ENCODE measurements at places on chromosomes 12 and 14.

DNA sequence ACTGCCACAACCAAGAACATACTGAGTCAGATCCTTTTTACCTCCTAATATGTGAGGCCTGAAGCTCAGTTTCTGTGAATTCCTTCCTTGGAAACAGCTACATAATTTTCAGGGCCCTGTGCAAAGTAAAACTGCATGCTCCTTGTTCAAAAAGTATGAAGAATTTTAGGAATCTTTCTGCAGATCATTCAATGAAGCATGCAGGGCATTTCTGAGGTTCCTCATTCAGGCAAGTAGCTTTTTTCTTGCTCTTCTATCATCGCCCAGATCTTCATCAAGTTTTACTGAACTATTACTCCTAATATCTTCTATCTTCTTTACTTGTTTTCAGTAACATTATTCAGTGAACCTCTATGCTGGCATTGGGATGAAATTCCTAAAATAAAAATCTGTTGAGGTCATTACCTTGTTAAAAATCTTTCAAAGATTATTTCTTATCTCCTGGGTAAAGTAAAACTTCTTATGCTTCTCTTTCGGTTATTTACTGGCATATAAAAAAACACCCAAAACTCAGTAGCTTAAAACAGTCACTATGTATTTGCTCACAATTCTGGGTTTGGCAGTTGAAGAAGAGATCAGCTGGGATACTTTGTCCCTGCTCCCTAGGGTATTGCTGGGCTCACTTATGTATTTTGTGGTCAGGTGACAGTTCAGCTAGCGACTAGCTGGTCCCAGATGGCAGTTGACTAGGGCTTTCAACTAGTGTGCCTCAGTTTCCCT, 42.6 kb upstream of the KRR1 start:
- no peak for DNase-seq

DNA sequence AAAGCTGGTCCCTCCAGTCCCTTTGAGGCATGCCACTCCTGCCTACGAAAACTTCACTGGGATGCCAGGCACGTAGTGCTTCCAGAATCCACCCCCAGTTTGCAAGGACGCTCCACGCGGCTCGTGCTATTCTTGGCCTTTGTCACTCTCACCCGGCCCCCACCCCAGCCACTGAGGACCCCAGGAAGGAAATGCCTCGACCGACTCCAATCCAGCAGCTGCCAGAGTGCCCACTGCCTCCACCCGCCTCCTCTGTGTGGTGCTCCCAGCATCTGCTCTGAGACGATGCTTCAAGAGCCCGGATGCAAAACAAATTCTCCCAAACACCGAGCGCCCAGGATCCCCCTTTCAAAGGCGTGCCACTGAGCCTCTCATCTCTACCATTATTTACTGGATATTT, 123.9 kb downstream of the RFLNA start:
- no peak for DNase-seq

GRCh38 chr14:68576031-68576430, 216.8 kb downstream of the ZFP36L1 start:
- no peak for DNase-seq

DNA sequence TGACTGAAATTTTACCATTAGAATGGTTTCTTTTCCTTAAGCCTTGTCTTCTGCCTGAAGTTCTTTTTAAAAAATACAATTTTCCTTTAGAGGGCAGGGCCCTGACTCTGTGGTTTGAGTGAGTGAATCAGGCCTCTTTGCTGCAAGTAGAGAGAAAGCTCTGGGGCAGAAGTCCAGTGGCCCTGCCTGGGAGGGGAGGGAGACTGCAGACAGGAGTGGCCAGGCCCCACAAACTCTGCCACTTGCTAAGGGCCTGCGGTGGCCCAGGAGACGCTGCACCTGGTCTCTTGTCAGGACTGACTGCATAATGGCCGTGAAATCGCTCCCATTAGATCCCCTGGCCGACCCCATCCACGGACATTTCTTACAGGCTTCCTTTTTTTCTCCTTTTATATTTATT, 25.5 kb downstream of the TSPAN11 start:
- DNase-seq = no peak

GRCh38 chr14:23286902-23287479, 1.1 kb upstream of the HOMEZ start:
- no peak for DNase-seq

- DNase-seq = no peak
Measured at GRCh38 chr12:99137124-99137855, 492.2 kb downstream of the APAF1 start.

- DNase-seq = peak; percentile 44
Measured at GRCh38 chr12:12560587-12561370, 1.9 kb downstream of the DUSP16 start.

DNA sequence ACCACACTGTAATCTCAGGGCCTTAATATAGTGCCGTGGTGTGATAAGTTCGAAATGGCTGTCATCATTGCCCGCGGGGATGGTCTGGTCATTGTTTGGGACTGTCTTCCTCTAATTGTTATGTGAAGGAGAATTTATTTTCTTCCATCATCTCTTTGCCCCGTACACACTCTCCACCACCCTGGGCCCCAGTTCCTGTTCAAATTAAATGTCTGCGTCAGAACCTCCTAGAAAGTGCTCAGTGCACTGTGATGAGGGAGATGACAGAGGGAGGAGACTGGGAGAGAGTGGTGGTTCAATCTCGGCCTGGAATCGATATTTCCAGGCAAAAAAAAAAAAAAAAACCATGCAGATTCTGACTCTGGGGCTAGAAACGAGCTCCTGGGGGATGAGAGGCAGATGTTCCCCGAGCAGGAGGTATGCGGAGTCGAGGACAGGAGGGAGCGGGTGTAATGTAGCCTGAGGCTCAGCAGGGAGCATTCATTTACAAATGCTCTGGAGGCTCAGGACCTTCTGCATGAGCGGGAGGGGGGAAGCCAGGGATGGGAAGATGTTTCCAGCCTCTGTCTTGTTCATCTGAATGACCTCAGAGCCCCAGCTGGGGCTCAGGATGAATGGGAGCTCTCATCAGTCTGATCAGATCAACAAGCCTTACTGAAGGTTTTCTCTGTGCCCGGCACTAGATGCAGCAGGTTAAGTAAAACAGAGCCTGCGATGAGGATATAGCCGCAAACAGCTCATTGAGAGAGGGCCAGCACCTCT, 219.5 kb downstream of the TBX5 start:
- DNase-seq = no peak

DNA sequence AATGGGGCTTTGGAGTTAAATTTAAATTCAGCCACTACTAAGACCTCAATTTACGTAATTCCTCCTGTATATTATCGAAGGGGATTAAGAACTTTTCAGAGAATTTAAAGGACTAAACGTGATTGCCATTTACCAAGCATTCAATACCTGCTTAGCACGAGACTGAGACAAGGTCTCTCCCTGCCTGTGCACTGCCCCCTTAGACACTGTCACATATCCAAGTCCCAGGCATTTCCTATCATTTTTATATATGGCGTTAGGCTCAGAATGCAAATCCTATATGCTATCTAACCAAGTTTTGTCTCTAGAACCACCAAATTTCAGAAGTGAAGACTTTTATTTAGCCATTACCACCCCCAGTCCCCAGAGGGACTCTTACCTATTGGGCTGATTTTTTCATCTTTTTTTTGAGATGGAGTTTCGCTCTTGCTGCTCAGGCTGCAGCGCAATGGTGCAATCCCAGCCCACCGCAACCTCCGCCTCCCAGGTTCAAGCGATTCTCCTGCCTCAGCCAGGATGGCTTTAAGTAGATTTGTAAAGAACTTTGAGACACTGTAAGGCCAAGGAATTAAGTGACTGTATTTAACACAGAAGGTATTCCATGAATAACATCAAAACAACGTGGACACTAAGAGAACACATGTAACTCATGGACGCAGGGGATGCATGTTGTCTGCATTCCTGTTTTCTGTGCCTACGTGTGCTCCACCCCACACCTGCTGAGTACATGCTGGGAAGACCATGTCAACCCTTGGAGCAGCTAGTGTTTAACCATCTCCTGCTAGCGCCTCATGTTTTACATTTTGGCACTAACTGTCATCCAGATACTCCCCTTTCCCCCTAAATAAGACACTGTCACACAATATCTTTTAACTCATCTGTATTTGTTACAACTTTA, 6.4 kb downstream of the HSP90AA1 start:
- no peak for DNase-seq

All from T-helper 9 cell (primary cell).